CD4-positive, alpha-beta T cell treated with Interferon gamma for 1 hour (primary cell): ENCODE measurements at places on chromosomes 11 and 22.
A peak's percentile ranks its signal among the peaks of the same experiment; 100 is the strongest.

DNA sequence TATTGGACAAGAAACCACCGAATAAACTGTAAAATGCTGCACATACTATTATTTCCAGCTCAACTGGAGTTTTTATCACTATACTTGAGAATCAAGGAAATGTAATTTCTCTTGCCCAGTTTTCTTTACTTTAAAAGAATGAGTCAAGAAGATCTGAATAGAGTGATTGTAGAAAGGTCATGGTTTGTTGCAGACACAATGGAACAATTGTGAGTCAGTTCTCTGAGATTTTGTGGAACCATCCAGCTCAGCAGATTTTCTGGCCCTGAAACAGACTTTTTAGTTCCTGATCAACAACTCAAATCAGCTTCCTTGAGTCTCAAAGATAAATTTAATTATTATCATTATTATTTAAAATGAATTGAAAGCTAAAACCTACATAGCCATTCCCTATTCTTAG, 1.3 kb downstream of the TCN1 start:
- DNase-seq = no peak

- no peak for DNase-seq
Observed at GRCh38 chr22:20146777-20147176, 4.1 kb downstream of the CCDC188 start.

DNA sequence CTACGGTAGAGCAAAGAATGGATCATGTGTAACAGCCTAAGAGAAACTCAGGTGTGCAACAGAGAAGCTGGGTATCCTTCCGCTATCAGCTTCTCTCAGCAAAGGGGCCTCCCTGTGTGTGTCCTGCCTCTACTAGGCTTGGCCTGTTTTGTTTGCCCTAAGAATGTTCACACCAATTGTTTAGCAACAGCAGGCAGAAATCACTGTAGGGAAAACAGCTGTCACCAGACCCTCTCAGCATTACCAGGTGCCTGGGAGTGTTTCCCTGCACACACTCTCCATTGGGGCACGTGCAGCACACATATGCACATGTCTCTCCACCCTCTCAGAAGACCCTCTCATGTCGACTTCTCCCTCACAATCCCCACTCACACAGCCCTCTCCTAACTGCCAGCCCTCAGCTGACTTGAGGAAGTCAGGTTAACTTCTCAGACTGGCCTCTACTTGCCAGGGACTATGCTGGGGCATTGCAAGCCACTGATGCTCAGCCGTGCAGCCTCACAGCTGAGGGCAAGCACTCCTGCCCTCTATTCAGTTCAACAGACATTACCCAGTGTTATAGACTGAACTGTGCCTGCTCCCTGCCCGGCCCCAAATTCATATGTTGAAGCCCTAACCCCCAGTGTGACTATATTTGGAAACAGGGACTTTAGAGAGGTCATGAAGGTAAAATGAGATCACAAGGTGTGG, 97.6 kb downstream of the TRIM29 start:
- no peak for DNase-seq

- no peak for DNase-seq
Observed at GRCh38 chr11:56950510-56950909, 38.2 kb upstream of the OR5AK2 start.

DNA sequence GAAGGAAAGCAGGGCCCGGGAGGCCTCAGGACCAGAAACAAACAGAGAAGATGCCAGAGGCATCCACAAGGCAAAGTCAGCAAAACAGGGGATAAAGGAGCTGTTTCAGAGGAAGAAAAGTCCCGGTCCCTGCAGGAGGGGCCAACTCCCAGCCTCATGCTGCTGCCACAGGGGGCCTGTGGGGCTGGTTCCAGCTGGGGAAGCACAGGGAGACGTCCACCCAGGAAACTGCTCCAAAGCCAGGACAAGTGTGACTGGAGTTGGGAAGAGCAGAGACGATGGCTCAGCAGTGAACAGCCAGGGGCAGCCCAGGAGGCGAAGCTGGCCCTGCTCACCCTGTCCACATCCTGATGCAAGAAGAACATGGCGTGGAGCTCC, 454.4 kb downstream of the BRD1 start:
- DNase-seq = no peak

- no peak for DNase-seq
Observed at GRCh38 chr11:124791626-124792341, 8.4 kb downstream of the MSANTD2 start.

GRCh38 chr11:13247606-13248296, 29.8 kb upstream of the BMAL1 start:
- no peak for DNase-seq

GRCh38 chr11:63811522-63811921, 1.7 kb upstream of the SPINDOC start:
- DNase-seq = no peak

DNA sequence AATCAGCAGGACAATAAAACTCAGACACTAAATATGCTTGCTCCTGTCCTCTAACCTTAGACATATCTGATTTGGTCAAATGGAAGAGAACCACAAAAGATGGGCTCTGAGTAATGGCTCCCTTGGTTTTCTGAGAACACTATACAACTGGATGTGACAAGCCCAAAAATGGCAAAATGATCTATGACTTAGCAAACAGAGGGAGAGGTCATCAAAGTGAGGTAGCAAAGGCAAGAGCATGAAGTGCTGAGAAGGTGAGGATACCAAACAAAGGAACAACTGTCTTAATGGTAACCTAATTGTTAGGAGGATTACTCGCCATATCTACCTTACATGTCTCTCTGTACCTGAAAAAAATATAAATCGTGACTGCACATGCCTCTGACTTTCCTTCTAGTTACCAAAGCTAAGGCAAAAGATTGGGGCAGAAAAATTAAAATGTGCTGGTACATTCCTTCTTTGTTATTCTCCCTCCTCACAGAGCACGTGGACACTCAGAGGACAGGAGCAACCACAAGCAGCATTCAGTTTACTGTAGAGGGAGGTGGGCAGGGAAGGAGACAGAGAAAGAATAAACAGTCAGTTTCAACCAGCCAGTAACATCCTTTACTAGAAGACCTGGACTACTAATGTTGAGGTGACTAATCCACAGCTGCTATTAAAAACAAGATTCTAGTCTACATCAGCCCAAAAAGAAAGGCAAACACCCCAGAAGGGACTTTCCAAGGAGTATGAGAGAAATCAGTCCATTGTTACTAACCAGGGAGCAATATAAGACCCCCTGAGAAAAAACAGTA, 88.8 kb downstream of the AMBRA1 start:
- DNase-seq = no peak

DNA sequence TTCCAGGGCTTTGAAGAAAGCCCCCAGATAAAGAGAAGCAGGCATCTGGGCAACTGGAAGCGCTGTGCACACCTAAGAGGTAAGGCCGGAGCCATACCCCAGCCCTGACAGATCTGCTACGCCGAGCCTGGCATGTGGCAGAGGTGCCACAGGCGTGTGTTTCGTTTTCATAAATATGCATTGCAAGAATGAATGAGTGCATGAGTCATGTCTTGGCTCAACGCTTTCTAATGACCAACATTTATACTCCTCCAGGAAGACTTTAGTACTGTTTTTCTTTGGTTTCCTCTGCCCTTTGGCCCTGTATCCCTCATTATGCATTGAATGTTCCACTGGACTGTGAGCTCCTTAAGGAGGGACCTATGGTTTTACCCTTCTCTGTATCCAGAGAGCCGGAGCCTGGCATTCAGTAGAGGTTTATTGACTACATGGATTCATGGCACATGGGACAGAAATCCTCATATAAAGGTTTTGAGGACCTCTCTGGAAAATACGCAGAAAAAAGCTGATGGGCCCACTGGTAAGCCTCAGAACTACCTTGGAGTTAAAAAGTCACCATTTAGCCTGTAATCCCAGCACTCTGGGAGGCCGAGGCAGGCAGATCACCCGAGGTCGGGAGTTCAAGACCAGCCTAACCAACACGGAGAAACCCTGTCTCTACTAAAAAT, 38.9 kb upstream of the CSNK2A3 start:
- no peak for DNase-seq

- DNase-seq = no peak
Observed at GRCh38 chr11:104525416-104525815, 361.5 kb upstream of the PDGFD start.

DNA sequence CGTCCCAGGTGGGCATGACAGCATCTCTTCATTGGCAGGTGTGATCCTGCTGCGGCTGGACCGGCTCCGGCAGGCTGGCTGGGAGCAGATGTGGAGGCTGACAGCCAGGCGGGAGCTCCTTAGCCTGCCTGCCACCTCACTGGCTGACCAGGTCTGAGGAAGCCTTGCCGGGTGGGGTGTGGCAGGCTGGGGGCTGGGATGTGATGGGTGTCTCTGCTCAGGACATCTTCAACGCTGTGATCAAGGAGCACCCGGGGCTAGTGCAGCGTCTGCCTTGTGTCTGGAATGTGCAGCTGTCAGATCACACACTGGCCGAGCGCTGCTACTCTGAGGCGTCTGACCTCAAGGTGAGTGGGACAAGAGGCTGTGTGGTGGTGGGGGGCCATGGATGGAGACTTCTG, 3.5 kb downstream of the LARGE2 start:
- DNase-seq = no peak

GRCh38 chr11:22203281-22203680, 10.4 kb downstream of the ANO5 start:
- no peak for DNase-seq

DNA sequence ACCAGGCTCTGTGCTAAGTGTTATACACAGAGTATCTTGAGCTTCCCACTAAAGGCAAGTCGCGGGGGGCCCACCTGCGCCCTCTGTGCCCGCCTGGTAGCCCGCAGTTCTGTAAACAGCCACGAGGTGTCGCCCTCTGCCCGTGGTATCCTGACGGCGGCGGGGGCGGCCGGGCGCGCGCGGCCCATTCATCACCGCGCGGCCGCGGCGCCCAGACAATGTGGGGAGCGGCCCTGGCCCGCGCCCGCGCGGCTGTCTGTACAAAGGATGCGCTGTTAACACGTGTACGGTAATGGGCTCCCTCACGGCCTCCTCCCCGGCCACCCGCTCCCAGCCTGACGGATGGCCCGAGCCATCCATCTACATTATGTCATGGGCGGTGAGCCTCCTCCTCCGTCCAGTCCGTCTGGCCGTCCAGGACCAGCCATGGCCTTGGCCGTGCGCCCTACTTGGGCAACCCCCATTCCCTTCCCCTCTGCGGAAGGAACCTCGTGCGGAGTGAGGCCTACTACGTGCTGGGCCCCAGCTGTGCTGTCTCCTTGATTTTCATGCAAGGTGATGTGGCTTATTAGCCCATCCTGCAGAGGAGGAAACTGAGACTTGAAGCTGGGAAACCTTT, 99.4 kb downstream of the MIAT start:
- peak; percentile 3 for DNase-seq

DNA sequence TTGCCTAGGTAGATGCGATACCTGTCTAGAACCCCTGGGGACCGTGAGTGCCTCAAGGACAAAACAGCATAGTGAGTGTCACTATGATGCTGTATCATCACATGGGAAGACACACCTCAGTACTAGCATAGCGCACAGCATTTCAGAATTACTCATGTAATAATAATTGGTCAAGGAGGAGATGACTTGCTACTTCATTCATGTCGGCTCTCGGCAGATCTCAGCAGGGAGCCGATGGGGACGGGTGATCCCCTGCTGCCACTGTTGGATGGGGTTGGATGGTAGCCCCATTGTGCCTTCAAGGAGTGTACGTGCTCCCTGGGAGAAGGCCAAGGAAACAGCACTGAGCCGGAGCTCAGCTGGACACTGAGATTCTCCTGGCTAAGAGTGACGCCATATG, 186.9 kb downstream of the EFCAB6 start:
- DNase-seq = no peak

- no peak for DNase-seq
Observed at GRCh38 chr22:28426346-28427132, 253.1 kb downstream of the TTC28 start.

DNA sequence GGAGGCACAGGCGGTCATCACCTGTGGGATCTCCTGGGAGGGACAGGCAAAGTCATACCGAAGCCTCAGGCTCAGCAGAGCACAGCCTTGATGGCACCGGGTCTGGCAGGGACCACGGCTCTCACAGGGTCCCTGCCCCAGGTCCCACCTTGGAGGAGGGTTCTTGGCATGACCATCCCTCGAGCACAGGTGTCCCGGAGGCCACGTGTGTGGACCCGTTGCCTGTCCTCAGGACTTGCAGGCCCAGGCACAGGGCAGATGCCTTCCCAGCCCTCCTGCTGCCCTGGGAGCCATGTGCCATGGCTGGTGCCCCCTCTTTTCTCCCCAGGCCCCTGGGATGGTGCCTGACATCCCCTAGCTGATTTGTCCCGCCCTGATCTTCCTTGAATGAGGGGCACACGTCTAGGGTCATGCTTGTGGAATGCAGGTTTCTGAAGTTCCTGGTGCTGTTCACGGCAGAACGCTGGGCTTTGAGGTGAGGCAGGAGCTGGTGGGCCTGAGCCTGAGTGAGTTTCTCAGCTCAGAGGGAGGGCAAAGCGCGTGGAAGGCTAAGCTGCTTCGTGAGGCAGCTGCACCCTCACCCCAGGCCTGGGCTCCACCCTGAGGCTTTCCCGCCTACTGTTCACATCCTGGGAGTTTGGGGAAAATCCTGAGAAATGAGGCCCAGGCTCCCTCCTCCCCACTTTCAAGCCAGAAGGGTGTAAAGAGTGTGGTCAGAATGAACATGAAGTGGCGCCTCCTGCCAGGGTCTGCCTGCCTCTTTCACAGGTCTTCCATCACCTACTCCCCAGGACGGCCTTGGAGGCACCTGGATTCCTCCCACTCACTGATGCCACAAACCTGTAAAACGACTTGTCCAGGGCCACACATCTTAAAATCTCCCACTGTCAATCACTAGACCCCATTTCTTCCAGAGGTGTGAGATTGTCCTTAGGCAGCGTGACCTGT, 325.8 kb upstream of the B3GAT1 start:
- DNase-seq = no peak

DNA sequence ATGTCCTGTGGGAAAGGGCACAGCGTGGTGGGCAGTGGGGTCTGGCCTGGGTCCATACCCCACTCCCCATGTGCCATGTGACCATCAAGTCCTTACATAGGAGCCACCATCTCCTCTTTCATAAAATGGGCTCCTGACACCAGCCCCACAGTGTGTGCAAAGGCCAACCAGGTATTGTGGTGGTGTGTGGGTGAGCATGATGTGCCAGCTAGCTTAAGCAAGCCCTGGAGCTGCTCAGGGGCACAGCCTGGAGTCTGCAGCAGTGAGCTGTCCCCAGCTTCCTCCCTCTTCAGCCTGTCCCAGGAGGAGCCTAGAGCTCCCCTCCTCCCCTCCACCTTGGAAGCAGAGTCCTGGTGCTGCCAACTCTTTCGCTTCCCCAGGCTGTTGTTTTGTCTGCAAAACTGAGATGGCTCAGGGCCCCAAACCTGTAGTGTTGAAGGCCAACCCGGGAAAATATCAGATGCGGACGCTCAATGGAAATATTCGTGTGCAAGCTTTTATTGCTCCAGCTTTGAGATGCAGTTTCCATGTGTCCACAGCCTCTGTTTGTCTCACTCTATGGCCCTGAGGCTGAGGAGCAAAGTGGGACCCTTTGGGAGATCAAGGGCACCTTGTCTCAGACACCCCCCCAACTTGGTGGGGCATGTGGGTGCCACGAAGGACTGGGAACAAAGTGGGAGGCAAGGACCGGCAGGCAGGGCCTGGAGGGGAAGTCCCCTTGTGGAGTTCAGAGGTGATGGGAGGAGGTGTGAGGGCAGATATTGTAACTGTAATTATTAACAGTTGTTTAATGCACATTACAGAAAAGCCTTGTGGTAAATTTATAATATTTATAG, 92.6 kb downstream of the CTTN start:
- DNase-seq = no peak

GRCh38 chr11:77019976-77020595, 14.1 kb upstream of the B3GNT6 start:
- no peak for DNase-seq

- no peak for DNase-seq
Observed at GRCh38 chr11:117918366-117919255, 10.6 kb downstream of the TMPRSS13 start.

- DNase-seq = no peak
Observed at GRCh38 chr22:37578002-37578401, 1.9 kb downstream of the LGALS2 start.

GRCh38 chr11:36230779-36231699, 58.2 kb downstream of the COMMD9 start:
- DNase-seq = no peak
